Fibroblast of lung (primary cell): ENCODE measurements at places on chromosomes 12 and 14. TPM values are rescaled to one million over a fixed set of nuclear protein-coding genes. Genes with fewer than 3 reads are reported as not detected.

Gene SLC17A8
- not detected in 2 replicates for total RNA-seq

Gene CIT
- total RNA-seq = 4.6 and 25.4 TPM in 2 replicates

Gene NOVA1
- 3.6 and 5.1 TPM in 2 replicates for total RNA-seq

Gene LRRC10
- not detected in 2 replicates for total RNA-seq

Gene NXPH4
- total RNA-seq = 0.50 and 1.0 TPM in 2 replicates

Gene KLRK1
- total RNA-seq = not detected in 2 replicates

Gene GALNT8
- total RNA-seq = under 0.01 TPM in 2 replicates

Gene BHLHE41
- 0.51 and 2.3 TPM in 2 replicates for total RNA-seq

Gene CLEC9A
- total RNA-seq = not detected in 2 replicates

Gene AICDA
- total RNA-seq = not detected in 2 replicates

Gene INHBC
- total RNA-seq = not detected in 2 replicates

Gene FIGNL2
- 0.17 and 0.26 TPM in 2 replicates for total RNA-seq

Gene AKAP6
- 1.0 and 10.9 TPM in 2 replicates for total RNA-seq

Gene MDM1
- total RNA-seq = 12.4 and 12.8 TPM in 2 replicates

Gene TPH2
- not detected in 2 replicates for total RNA-seq

Gene LRCOL1
- 0.17 TPM in 1 of 2 replicates, not detected in the other for total RNA-seq

Gene CDKN3
- total RNA-seq = 9.5 and 51.5 TPM in 2 replicates

Gene C3AR1
- 0.17 TPM in 1 of 2 replicates, not detected in the other for total RNA-seq

Gene PCED1B
- 0.26 and 0.33 TPM in 2 replicates for total RNA-seq

Gene SMCO2
- 0.26 TPM in 1 of 2 replicates, not detected in the other for total RNA-seq

Gene HOXC6
- total RNA-seq = 0.17 and 0.51 TPM in 2 replicates

Gene HECTD1
- 405 and 534 TPM in 2 replicates for total RNA-seq

Gene TAS2R42
- not detected in 2 replicates for total RNA-seq

Gene BLOC1S1
- 90.9 and 103 TPM in 2 replicates for total RNA-seq

Gene PAX9
- not detected in 2 replicates for total RNA-seq

Gene ACOT6
- not detected in 2 replicates for total RNA-seq

Gene ADAMTS20
- not detected in 2 replicates for total RNA-seq

Gene C12orf50
- under 0.01 TPM in 1 of 2 replicates, not detected in the other for total RNA-seq

Gene P3H3
- total RNA-seq = 72.4 and 96.3 TPM in 2 replicates

Gene MANSC1
- total RNA-seq = 1.3 and 1.8 TPM in 2 replicates

Gene MYO1H
- total RNA-seq = 0.77 TPM in 1 of 2 replicates, not detected in the other

Gene CD163
- total RNA-seq = 0.26 TPM in 1 of 2 replicates, not detected in the other

Gene KRT85
- total RNA-seq = not detected in 2 replicates

Gene BDKRB2
- 43.9 and 91.5 TPM in 2 replicates for total RNA-seq

Gene CCDC175
- not detected in 2 replicates for total RNA-seq

Gene FAM90A1
- 0.26 and 0.33 TPM in 2 replicates for total RNA-seq

Gene DPF3
- total RNA-seq = 3.6 and 13.7 TPM in 2 replicates

Gene CLEC4A
- total RNA-seq = 0.26 and 0.33 TPM in 2 replicates

Gene WIF1
- under 0.01 TPM in 1 of 2 replicates, not detected in the other for total RNA-seq

Gene TPPP2
- total RNA-seq = not detected in 2 replicates

Gene SIRT4
- 2.3 and 2.5 TPM in 2 replicates for total RNA-seq

Gene HSPB8
- total RNA-seq = 21.3 and 23.8 TPM in 2 replicates

Gene ABHD12B
- under 0.01 TPM in 2 replicates for total RNA-seq

Gene FGFR1OP2
- total RNA-seq = 51.1 and 60.8 TPM in 2 replicates

Gene TEX52
- not detected in 2 replicates for total RNA-seq

Gene TCL1B
- total RNA-seq = not detected in 2 replicates

Gene KIF21A
- 2.8 and 5.9 TPM in 2 replicates for total RNA-seq

Gene BTBD7
- 19.8 and 20.5 TPM in 2 replicates for total RNA-seq

Gene C14orf39
- not detected in 2 replicates for total RNA-seq

Gene TAS2R20
- total RNA-seq = 2.1 and 3.3 TPM in 2 replicates

Gene MGP
- 2.0 and 38.0 TPM in 2 replicates for total RNA-seq

Gene CNTN1
- 0.26 and 0.83 TPM in 2 replicates for total RNA-seq

Gene ACACB
- total RNA-seq = 5.1 and 9.1 TPM in 2 replicates

Gene IKZF4
- 0.51 and 2.0 TPM in 2 replicates for total RNA-seq

Gene SMARCD1
- total RNA-seq = 22.9 and 34.3 TPM in 2 replicates

Gene IL22
- total RNA-seq = not detected in 2 replicates

Gene SLC25A47
- under 0.01 TPM in 1 of 2 replicates, not detected in the other for total RNA-seq

Gene FBLN5
- 13.4 and 33.4 TPM in 2 replicates for total RNA-seq

Gene CAPZA3
- total RNA-seq = not detected in 2 replicates

Gene SALL2
- total RNA-seq = 3.1 and 3.5 TPM in 2 replicates
